ENCODE measurements at places on chromosomes 5 and 9.

GRCh38 chr9:89871871-89872331 lies 267.1 kb downstream of the GADD45G start:
- DNase-seq = no peak

DNA sequence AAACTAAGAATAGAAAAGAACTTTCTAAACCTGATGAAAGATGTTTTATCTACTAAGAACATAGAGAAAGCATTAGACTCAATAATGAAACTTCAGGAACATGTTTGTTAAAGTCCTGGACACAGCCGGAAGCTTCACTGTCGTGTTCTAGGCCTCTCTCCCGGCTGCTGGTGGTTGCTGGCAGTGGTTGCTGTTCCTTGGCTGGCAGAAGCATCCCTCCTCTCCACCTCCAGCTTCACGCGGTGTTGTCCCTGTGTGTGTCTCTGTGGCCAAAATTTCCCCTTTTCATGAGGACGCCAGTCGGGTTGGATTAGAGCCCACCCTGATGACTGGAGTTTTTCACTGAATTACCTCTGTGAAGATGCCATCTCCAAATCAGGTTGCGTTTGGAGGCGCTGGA lies 6.5 kb upstream of the MED10 start:
- DNase-seq = no peak

DNA sequence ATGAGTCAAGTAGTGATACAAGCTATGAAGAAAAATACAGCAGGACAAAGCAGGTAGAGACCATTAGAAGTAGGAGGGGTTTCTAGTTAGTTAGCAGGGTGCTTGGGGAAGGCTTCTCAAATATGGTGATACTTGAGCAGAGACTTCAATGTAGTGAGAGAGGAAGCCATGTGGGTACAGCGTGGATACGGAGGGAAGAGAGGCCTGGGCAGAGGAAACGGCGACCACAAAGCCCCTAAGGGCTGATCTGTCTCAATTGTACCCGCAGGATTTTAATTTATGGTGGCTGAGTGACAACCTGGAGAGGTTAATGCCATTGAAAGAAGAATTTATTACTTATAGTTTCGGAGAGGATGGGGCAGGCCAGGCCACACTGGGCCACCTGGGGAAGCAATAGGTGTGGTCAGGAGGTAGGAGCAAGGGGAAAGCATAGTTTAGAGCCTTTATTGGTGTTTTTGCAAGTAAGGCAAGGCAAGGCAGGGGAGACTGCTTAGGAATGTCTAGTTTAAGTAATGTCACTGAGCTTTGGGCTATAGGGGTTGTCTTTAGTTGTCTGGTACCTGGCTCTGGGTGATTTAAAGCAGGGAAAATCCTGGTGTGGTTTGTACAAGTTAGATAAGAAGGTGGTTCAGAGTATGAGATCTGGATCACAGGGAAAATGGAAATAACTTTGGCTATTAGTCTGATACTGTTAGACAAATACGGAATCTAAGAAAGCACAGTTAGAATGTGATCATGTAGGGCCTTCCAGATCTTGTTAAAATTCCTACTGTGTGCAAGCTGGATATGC lies 42.6 kb downstream of the GCNT4 start:
- DNase-seq = no peak

DNA sequence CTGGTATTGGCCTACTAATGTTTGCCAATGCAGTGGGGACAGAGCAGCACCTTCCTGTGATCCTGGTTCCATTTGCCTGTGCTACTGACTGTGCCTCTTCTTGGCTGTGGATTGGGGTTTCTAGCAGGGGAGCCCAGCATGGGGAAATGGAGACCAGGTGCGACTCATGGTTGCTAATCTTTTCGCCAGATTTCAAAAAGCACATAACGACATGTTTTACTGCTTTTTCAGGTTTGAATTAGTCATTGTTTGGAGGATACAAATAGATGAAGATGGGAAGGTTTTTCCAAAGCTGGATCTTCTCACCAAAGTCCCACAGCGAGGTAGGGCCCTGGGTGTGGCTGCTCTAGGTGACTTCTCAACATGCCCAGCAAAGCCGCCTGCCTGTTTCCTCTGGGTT lies 57.6 kb downstream of the IPPK start:
- DNase-seq = no peak

DNA sequence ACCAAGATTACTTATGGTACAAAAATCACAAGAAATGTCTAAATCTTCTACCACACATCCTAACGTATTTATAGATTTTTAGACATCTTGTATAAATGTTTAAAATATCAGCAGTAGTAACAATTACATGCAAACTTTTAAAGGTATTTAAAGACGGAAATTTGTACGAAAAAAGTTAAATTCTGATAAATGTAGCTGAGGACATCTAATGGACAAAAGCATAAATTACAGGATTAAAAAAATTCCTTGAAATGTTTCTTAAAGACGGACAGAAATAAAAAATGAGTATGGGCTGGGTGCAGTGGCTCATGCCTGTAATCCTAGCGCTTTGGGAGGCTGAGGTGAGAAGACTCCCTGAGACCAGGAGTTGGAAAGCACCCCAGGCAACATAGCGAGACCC lies 15.8 kb downstream of the ERCC8 start:
- peak; percentile 19 for DNase-seq

GRCh38 chr5:123263859-123264258 lies 159.3 kb downstream of the CEP120 start:
- DNase-seq = no peak

- DNase-seq = peak; percentile 60
Observed at GRCh38 chr9:33619666-33620404, 95.8 kb downstream of the ANKRD18B start.

- peak; percentile 43 for DNase-seq
Observed at GRCh38 chr9:136840877-136841645, 1.2 kb upstream of the AJM1 start.

- DNase-seq = no peak
Observed at GRCh38 chr9:21336457-21336856, 1.3 kb upstream of the KLHL9 start.

DNA sequence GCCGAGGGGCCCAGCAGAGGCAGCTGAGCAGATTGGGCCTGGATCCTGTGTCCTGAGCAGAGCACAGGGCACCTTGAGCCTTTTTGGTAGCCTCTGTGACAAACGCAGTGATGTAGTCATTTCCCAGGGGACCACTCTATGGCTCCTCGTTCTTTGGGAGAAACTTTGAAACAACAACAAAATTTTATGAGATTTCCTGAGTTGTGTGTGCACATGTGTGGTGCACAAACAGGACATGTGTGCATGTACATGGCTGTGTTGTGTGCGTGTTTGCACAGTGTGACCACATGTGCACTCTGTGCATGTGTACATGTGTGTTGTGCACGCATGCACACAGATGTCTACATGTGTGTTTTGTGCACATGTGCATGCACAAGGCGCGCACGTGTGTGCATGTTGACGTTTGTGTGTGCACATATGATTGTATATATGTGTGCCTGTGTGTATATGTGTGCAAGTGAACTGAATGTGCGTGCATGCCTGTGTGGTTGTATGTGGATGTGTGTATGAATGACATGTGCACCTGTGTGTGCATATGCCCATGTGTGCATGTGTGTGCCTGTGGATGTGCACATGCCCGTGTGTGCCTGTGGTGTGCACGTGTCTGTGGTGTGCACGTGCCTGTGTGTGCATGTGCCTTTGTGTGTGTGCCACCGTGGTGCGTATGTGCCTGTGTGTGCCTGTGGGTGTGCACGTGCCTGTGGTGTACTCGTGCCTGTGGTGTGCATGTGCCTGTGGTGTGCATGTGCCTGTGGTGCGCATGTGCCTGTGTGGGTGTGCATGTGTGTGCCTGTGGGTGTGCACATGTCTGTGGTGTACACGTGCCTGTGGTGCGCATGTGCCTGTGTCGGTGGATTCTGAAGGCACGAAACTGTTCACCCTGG lies 221.6 kb downstream of the CACNA1B start:
- DNase-seq = no peak

- DNase-seq = no peak
Observed at GRCh38 chr5:92556747-92557146, 1024.3 kb downstream of the NR2F1-AS1 start.

DNA sequence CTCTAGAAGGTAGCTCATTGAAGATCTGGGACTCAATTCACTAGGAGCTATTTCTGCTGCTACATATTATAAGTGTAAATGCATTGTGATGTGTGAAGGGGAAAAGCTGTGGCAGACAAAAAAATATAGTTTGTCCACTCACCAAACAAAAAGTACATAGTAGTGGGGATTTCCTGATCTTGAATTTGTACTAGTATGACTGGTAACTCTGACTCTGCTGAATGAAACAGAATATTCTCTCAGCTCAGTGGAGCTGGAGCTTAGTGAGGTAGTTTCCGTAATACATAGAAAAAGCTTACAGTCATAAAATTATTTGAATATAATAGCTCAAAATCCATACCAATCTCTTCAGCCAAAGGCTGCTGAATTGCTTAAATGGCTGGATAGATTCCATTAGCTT lies 455.6 kb upstream of the CD180 start:
- DNase-seq = no peak

DNA sequence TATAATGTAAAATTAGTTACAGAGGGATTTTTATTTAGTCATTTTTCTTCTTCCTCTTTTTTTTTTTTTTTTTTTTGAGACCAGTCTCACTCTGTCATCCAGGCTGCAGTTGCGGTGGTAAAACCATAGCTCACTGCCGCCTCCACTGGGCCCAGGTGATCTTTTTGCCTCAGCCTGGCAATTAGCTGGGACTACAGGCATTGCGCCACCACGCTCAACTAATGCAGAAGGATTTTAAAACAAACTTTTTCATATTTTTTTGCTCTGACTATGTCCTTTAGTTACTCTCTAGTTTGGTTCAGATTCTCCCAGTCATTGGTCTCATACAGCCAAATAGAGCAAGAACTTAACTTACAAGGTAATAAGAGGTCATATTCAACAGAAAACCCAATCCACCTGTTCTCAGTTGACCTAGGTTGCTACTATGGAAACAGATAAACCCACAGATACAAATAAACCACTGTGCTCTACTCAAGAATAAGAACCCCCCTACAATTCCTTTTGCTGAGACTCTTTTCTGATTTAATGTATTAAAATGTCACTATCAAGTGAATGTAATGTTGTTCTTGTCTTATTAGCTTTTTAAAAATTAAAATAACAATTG lies 50.1 kb upstream of the TTC39B start:
- peak; percentile 15 for DNase-seq

- no peak for DNase-seq
Observed at GRCh38 chr5:132418881-132419280, 49.4 kb downstream of the SLC22A5 start.

DNA sequence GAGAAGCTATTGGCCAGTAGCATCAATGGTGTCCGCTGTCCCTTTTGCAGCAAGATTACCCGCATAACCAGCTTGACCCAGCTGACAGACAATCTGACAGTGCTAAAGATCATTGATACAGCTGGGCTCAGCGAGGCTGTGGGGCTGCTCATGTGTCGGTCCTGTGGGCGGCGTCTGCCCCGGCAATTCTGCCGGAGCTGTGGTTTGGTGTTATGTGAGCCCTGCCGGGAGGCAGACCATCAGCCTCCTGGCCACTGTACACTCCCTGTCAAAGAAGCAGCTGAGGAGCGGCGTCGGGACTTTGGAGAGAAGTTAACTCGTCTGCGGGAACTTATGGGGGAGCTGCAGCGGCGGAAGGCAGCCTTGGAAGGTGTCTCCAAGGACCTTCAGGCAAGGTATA lies 10.8 kb downstream of the TRIM32 start:
- DNase-seq = no peak

- no peak for DNase-seq
Observed at GRCh38 chr5:15256485-15256884, 243.5 kb upstream of the FBXL7 start.

GRCh38 chr5:18483451-18483850 lies 849.2 kb downstream of the TAF11L14 start:
- DNase-seq = no peak

DNA sequence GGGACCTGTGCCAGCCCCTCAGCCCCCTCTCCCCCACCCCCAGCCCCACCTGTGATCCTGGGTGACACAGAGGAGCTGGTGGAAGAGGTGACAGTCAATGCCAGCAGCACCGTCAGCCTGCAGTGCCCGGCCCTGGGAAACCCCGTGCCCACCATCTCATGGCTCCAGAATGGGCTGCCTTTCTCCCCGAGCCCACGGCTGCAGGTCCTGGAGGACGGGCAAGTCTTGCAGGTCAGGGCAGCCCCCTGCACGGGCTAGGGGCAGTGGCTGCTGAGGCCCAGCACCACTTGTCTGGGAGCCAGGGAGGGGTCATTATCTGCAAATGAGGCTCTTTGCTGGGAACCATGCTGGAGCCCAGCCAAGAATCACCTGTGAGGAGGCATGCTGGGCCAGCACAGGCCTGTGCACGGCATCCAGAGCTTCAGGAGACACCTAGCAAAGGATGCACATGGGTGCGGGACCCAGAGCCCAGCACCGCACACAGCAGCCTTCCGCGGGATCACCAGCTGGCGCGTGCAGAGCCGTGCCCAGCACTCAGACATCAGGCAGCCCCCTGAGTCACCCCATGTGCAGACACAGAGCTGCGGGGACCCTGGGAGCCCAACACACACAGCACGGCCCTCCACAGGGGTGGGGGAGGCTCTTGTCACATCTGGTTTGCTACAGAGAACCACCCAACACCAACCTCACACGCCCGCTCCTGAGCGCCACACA lies 62.0 kb upstream of the ASS1 start:
- DNase-seq = no peak

GRCh38 chr5:177511181-177511580 lies 1.6 kb upstream of the DOK3 start:
- DNase-seq = no peak

DNA sequence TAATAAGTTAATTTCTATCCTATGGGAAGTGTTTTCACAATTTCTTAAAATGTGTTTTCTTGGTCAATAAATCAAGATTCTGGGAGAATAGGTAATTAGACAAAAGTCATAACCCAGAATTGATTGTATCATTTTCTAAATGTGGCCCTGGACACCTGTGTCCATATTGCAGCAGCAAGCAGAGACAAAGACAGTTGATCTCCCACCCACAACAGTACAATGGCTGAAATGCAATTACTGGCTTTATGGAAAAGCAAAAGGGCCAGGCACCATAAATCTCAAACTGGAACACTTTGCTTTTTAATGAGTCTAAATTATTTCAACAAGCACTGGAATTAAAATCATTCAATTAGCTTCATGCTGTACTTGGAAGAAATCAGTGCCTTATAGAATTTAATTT lies 157.2 kb downstream of the ESM1 start:
- no peak for DNase-seq

GRCh38 chr9:114192539-114192938 lies 37.2 kb downstream of the COL27A1 start:
- no peak for DNase-seq

DNA sequence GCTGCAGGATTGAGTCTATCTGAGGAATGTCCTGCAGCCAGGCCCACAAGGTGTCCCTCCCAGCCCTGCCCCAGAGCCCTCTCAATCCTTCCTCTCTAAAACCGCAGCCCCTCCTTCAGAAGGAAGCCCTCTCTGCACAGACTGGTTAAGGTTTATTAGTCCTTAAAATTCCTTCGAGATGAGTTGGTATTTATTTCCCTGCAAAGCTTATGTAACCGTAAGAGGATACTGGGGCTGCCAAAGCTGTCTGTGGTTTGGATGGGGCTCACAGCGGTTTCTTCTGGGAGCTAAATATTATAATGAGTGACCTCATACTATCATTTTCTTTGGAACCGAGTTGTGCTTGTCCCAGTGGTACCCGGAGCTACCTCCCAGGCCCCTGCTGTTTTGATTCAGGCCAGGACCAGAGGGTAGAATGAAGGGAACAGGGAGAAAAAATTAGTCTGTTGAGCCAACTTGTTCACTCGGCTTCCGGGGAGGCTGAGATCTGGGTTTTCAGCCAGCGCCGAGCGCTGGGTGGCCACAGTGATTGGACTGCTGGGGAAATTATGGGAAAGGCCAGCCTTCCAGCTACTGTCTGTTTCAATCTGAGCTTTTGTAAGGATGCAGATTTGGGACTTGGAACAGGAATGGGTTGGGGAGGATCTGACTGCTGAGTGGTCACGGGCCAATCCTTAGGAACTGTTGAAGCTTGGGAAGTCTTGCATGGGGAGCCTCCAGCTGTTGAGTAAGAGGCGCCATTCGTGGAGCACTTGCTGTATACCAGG lies 107.5 kb downstream of the NDFIP1 start:
- peak; percentile 97 for DNase-seq
